HFFc6 (cell line): ENCODE measurements at places on chromosomes 13 and 19. TPM values are rescaled to one million over a fixed set of nuclear protein-coding genes. Genes with fewer than 3 reads are reported as not detected.

Gene MEF2B
- 1.0 to 2.2 TPM (median 1.1 TPM) in 3 replicates for total RNA-seq

DNA sequence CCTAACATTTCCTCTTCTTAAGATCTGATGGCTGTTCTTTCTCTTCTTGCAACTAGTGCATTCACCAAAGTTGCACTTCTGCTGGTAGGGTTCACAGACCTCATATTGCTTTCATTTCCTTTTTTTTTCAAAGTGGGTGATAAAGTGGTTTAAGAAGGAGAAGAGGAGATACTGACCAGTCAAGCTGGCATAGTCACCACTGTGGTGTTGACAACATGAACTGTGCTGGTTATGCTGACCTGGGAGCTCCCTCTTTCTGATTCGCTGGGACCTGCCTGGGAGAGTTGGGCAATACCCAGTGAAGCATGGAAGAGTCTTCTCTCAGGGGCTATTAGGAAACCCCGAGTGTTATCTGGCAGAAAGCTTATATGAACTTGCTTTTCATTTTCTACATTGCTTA is 222.9 kb downstream of the SLITRK5 start:
- DNase-seq = no peak

Gene CDX2
- not detected in 2 replicates for total RNA-seq

DNA sequence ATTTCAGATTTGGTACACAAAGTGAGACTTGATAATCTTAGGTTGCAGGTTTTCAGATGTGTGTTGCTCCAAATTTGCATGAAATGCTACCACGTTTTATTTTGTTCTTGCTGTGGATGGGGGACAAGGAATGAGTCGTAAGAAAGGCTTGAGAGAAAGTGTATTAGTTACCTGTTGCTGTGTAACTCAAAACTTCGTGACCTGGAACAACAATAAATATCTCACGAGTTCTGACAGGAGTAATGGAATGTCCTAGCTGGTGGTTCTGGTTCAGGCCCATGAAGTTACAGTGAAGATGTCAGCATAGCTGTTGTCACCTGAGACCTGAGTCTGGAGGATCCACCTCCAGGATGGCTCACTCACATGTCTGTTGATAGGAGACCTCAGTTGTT is 1.2 kb downstream of the ZNF8 start:
- no peak for DNase-seq

DNA sequence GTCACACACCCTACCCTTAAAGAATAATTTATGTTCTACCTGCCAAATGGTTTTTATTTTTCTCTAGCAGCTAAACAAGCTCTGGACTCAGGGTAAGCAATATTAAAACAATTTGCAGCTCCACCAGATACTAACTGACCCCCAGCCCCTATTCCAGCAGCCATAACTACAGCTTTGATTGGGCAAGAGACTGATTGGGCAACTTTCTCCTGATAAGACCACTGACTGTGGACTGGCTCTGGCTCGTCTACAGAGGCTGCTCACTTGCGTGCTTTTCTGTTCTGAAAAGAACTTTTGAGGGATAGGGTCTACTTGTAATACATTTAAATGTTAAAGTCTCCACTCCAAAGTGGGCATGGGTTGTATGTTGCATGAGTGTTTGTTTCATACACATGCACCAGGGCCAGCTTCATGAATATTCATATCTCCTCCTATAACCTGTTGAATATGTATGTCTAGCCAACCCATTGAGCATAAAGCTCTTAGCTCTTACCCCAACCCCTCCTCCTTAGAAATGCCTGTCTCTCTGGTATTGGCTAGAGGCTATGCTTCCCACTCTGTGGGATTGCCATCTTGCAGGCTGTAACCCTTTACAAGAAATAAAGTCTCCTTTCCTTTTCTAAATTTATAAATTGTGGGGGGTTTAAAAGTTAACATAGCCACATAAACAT is 19.9 kb downstream of the OR7A5 start:
- no peak for DNase-seq

- DNase-seq = no peak
These were observed 550.7 kb upstream of the SLITRK5 start for GRCh38 chr13:87120476-87120875.

Gene FPR1
- 0.38 TPM in 1 of 3 replicates, not detected in the others for total RNA-seq

- no peak for DNase-seq
These were observed 2.0 kb upstream of the ARHGAP45 start for GRCh38 chr19:1064661-1065605.

GRCh38 chr13:76012091-76012721 is 376.1 kb downstream of the LMO7 start:
- peak; percentile 50 for DNase-seq

GRCh38 chr19:46351241-46352041 is 4.6 kb downstream of the PPP5C start:
- peak; percentile 70 for DNase-seq

Gene CDKN2D
- 9.5 to 14.7 TPM (median 11.5 TPM) in 3 replicates for total RNA-seq

Gene NCAN
- not detected in 3 replicates for total RNA-seq

Gene IL4I1
- total RNA-seq = 0.41 to 0.53 TPM (median 0.46 TPM) in 3 replicates

Gene SIN3B
- total RNA-seq = 29.6 and 36.0 TPM in 2 replicates

Gene IGSF23
- total RNA-seq = not detected in 3 replicates

DNA sequence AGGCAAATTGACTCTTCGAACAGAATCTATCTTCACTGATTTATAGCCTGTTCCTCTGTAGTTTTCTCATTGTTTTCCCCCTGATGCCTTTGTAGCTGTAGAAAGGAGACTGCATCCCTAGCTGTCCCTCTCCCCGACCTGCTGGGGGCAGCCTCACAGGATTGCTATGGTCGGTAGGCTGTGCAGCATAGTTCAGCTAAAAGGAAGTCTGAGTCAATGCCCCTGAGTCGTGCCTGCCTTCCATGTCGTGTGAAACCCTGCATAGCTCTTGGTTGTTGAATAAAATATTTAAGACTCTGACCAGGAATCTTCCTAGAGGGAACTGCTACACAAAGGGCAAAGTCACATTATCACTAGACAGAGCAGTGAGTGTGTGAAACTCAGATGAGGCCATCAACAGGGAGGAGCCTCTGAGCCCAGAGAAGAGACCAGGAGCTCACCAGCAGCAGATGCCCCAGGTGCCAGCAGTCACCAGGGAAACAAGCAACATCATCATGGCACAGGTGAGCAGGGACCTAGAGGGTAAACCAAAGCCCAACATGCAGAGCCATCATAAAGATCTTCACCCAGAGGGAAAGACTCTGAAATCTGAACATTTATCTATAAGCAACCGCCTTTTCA is 108.4 kb upstream of the NBEA start:
- DNase-seq = peak; percentile 31

DNA sequence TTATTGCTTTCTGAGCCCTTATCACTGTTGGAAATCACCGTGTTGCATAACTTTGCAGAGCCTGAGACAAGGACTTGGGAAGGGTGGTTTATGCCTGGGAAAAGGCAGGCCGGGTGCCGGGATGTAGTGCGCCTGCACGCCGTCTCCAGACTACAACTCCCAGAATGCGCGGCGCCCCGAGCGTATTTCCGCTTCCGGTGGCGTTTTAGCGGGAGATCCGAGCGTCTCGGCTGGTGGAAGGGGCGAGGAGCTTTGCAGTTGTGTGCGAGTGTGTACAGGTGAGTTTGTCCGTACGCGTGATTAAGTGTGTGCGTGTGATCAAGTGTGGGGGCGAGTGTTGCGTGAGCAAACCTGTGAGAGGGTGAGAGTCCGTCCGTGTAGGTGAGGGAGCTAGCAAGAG is 75.4 kb downstream of the PEG3 start:
- no peak for DNase-seq
